Foreskin keratinocyte (primary cell): ENCODE measurements at places on chromosomes 12 and 14.

DNA sequence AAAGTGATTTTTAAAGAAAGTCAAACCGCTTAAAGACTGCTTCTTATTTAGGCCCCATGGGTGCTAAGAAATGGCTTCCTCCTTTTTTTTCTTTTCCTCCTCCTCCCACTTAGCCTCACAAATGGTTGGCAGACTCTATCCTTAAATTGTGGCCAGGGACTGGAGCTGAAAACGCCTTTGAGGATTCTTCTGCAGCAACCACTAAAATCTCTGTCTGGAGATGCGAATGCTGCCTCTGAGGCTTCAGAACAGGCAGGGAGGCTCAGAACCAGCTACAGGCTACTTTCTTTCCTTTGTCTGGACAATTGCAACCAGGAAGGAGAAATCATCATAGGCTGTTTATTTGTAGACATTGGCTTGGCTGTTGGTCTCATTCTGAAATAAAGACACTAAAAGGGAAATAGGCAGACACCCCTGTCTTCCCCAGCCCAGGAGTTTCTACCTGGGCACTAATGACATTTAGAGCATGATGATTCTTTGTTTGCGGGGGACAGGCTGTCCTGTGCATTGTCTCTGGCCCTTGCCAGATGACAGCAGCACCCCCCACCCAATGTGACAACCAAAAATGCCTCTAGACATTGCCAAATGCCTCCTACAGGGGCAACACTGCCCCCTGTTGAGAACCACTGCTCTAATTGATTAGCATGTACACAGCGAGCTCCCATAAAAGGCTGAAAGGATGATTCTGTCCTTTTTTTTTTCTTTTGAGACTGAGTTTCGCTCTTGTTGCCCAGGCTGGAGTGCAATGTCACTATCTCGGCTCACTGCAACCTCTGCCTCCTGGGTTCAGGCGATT, 50.3 kb downstream of the MAP1LC3B2 start:
- no peak for DNase-seq

GRCh38 chr12:85968606-85969005, 94.5 kb downstream of the NTS start:
- no peak for DNase-seq

GRCh38 chr12:112598626-112599025, 179.9 kb downstream of the PTPN11 start:
- no peak for DNase-seq

- no peak for DNase-seq
Measured at GRCh38 chr12:126021675-126022074, 956.4 kb downstream of the AACS start.

- no peak for DNase-seq
Measured at GRCh38 chr14:34701808-34702207, 12.6 kb downstream of the CFL2 start.

GRCh38 chr14:44529026-44529425, 21.9 kb upstream of the FSCB start:
- no peak for DNase-seq

GRCh38 chr14:23054000-23054811, 3.1 kb downstream of the CDH24 start:
- DNase-seq: no peak

GRCh38 chr12:132954471-132955048, 1.5 kb downstream of the ZNF605 start:
- DNase-seq: no peak

GRCh38 chr12:20404576-20405346, 36.4 kb downstream of the PDE3A start:
- DNase-seq: no peak

- peak; percentile 91 for DNase-seq
Measured at GRCh38 chr12:124914392-124915238, at the start of gene UBC. UBC (minus strand) TSS chr12:124914650; CDS start chr12:124913771, 879 bp downstream.

DNA sequence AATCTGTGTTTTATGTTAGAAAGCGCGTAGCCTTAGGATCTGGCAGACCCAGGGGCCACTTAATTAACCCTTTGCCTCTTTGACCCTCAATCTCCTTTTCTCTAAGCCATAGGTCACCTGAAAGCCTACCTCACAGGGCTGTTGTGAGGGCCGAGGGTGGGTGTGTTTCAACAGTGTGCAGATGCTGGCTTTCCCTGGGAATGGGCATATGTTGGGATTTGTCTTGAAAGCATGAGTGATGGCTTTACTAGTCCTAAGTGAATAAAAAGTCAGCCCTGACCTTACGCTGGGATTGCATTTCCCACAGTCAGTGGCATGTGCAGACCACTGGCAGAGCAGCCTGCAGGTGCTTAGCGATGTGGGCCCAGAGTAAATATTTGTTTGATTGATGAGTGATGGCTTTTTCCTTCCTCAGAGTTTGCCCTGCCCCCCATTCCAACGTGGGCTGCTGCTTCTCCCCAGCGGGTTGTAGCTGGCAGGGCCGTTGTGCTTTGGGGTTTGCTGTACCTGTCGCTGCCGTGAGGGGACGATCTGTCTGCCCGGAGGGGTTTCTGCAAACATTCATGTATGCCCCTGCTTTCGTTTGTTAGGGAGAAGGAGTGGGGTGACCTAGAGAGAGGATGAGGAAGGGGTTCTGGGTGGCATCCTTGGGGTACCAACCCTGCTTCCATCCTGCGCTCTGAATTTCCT, 31.5 kb downstream of the MEG3 start:
- no peak for DNase-seq

- DNase-seq: peak; percentile 79
Measured at GRCh38 chr12:14417715-14418114, 52.2 kb downstream of the ATF7IP start.

DNA sequence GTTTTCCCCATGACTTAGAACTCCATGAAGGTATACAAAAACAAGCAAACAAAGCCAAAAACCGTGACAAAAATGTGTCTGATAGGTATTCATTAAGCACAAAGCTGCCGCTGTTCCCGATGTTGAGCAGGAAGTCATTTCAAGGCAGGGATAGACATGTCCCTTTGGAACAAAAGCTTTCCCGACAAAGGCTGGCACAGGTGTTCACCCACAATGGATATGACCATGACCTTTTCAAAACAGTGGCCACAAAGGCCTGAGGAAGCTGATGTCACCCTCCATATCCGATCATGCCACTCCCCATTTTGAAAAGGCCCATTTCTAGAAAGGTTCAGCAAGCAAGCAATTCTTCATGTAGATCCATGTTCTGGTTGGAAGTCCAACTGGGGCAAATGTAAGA, 279.1 kb downstream of the BTG1 start:
- DNase-seq: no peak

- DNase-seq: no peak
Measured at GRCh38 chr12:49843411-49843810, 505 bp upstream of the BCDIN3D start.

GRCh38 chr14:38931969-38932652, 170.9 kb downstream of the SEC23A start:
- DNase-seq: peak; percentile 17

DNA sequence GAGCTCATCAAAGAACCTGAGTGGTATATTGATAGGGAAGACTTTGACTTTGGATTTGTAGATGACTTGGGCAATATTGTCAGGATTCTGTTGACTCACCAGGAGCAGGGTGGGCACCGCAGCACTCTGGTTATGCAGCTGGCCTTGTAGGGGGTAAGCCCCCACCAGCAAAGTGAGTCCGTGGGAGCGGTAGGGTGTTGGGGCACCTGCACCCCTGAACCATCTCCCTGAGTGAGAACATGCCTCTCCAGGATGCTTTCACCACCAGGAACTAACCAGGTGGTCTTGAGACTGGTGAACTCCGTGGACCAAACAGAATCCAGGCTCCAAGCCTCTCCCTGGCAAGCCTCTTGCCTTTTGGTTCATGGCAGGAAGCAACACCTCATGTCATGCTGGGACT, 44.0 kb upstream of the EIF5 start:
- no peak for DNase-seq

- no peak for DNase-seq
Measured at GRCh38 chr14:98162856-98163805, 1108.9 kb downstream of the BCL11B start.

GRCh38 chr12:54044425-54045103, 9.1 kb upstream of the HOXC4 start:
- DNase-seq: no peak

GRCh38 chr12:52522346-52523011, 2.3 kb upstream of the KRT5 start:
- DNase-seq: peak; percentile 97

DNA sequence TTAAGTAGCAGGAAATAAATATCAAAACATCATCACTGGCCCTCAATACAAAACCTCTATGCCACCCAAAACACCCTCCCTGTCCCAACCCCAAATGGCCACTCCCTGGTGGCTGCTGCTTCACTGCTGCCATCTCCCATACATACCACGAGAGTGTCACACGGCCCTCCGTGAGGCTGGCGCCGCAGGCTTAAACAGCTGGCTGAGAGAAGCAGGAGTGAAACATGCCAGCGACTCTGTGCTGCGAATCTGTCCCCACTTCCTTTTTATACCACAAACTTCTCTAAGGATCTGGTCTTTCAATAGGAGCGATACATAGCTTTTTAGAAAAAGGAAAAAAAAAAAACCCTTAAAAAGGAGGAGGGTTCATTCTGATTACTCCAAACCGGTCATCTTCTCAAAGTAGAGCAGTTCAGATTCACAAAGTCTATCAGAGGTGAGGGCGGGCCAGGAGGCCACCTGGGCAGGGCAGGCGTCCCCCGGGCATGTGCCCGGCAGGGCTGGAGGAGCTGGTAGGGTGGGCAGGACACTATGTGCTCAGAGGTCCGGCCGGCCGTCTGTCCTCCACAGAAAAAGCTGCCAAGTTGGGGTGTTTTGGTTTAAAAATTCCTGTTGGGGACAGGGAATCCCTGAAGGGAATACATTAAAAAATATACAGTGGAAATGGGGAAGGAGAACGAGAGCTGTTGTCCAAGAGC, 26.5 kb downstream of the MAX start:
- no peak for DNase-seq

DNA sequence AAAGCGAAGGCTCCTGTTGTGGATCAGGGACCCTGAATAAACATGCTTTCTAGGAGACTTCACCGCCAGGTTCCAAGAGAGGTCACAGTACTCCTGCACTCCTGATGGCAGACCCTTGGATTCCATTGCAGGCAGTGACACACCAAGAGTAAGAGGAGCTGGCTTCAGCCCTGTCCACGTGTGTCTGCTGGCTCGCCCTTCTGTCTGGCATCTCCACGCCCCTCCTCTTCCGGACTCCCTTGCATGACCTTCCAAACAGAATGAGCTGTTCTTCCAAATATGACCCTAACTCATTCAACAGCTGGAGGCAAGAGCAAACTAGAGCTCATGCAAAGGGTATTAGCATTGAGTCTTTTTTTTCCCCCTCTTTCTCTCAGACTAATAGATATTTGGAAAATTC, 233.0 kb upstream of the PLEKHG7 start:
- no peak for DNase-seq

DNA sequence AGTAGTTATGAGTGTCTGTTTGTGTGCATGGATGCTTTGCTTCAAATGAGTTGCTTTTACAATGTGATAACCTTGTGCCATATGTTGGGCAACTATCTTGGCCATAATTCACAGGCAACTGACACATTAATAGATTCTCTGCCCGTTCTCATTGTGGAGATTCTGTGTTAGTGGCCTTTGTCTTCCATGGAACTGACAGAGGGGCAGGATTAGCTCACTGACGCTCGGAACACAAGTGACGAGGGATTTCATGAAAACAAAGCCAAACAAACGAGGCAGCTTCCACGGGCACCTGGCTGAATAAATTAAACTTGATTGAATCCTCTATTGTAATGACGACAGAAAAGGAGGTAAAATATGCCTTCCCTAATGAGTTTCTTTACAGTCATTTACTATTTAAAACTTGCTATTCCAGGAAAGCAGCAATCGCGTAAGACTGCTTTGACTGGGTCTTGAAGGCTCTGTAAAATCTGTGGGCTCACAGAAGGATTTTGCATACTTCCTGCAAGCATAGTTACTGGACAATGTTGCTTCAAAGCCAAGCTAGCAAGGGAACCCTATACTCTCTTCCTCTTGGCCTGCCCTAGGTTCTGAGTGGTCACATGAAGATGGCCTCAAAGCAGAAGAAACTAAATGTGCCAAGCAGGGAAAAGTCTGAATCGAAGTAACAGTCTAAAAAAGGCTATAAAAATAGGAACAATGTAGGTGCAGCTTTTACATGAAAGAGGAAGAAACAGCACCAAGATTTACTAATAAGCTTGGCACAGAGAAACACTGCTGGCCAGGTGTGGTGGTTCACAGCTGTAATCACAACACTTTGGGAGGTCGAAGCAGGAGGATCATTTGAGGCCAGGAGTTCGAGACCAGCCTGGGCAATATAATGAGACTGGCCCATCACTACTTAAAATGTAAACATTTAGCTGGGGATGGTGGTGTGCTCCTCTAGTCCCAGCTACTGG, 28.1 kb upstream of the SINHCAF start:
- no peak for DNase-seq

DNA sequence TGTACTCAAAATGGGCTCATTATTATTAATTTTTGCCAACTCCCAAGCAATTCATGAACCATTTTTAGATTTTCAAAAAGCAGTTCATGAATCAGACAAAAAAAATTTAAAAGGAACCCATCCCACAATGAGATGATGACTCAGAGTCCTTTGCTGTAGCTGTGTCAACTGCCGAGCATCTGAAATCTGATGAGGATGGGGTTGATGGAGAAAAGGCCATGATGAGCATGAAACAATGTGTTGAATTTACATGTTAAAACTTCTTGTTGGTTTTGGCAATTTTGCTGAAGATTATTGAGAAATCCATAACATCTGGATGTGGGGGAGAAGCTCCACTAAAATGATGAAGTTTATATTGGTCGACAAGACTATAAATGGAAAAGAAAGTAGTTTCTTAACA, 378.0 kb downstream of the FOXG1 start:
- peak; percentile 3 for DNase-seq
